NCI-H2227 treated with DMSO at 0.1 percent for 48 hours (cell line): ENCODE measurements at places on chromosomes 11 and 22.

- DNase-seq, result no peak
Measured at GRCh38 chr22:17613280-17613679, 15.3 kb downstream of the ATP6V1E1 start.

GRCh38 chr11:12958986-12959385 lies 50.1 kb upstream of the RASSF10 start:
- no peak for DNase-seq

- no peak for DNase-seq
Measured at GRCh38 chr11:44574610-44575287, 9.3 kb downstream of the CD82 start.

- peak; percentile 40 for DNase-seq
Measured at GRCh38 chr11:396511-396947, 2.5 kb downstream of the PKP3 start.

- DNase-seq, result no peak
Measured at GRCh38 chr11:97202613-97203292, 812.9 kb downstream of the JRKL start.

DNA sequence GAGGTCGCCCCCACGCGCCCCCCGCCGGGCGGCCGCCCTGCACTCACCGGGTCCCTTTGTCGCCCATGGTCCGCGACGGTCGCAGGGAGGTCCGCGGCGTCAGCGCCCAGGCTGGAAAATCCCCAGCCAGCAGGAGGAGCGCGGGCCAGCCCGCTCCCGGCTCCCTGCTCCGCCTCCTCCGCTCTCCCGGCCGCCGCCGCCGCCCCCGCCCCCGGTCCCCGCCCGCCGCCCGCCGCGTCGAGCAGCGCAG lies at the start of gene ARRB1:
Gene ARRB1 (minus strand): TSS at position 121 of the 250 bp plus-strand sequence. CDS start 54 bp downstream, at position 67.
- DNase-seq, result no peak

GRCh38 chr11:95469258-95469657 lies 238.3 kb upstream of the SESN3 start:
- no peak for DNase-seq

DNA sequence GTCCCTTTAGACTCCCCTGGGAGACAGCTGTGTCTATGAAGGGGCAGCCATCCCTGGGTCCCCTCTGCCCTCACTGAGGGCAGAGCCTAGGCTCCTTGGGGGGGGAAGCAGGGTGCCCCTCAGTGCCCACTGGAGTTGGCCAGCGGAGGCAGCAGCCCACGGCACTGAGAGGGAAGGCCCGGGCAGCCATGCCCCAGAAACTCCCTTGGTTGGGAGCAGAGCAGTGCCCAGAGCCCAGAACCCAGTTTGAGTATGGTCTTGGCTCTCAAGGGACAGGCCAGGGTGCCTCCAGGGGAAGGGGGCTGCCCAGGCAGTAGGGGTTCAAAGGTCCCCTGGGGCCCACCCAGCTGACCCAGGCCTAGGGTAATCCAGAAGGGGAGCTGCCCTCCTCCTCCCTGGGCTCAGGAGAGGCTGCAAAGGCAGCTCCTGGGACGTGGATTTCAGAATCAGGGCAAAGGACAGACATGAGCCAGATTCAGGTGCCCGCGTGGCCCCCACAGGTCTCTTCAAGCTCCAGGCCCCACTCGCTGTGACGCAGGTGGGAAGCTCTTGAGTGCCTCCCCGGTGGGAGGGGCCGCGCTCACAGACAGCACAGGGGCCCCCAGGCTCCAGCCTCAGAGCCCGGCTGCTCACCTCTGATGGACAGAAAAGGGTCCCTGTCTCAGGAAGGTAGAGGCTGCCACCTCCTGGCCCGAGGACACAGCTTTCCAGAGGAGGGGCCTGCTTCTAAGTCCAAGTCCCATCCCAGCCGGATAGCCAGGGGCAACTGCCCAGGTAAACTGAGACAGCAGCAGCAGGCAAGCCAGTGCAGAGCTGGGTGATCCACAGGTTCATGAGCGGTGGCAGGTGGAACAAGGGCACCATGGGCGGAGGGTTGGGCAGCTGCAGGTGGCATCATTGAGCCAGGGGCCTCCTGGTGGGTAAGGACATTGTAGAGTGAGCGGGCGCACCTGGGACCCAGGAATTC lies 2.6 kb downstream of the C11orf21 start:
- DNase-seq, result no peak

GRCh38 chr22:32473388-32473952 lies 1.1 kb upstream of the FBXO7 start:
- DNase-seq, result peak; percentile 36

- no peak for DNase-seq
Measured at GRCh38 chr11:6405846-6406245, 13.0 kb downstream of the APBB1 start.

- no peak for DNase-seq
Measured at GRCh38 chr22:28430466-28431025, 249.1 kb downstream of the TTC28 start.

DNA sequence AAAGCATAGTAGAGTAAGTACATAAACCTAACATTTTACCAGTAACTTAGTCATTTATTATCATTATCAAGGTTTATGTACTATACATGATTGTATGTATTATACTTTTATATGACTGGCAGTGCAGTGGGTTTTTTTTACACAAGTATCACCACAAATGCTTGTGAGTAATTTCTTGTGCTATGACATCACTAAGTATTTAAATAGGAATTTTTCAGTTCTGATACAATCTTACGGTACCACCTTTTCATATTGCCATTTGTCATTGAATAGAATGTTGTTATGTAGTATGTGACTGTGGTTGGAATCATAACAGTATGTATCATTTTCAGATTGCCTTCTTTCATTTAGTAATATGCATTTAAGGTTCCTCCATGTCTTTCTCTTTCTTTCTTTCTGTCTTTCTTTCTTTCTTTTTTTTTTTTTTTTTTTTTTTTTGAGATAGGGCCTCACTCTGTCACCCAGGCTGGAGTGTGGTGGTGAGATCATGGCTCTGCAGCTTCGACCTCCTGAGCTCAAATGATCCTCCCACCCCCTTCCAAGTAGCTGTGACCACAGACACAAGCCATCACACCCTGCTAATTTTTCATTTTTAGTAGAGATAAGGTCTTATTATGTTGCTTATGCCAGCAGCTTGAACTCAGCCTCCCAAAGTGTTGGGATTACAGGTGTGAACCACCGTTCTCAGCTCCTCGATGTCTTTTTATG lies 18.6 kb downstream of the ATM start:
- no peak for DNase-seq

- DNase-seq, result no peak
Measured at GRCh38 chr11:43879789-43880639, 617 bp upstream of the ALKBH3 start.

DNA sequence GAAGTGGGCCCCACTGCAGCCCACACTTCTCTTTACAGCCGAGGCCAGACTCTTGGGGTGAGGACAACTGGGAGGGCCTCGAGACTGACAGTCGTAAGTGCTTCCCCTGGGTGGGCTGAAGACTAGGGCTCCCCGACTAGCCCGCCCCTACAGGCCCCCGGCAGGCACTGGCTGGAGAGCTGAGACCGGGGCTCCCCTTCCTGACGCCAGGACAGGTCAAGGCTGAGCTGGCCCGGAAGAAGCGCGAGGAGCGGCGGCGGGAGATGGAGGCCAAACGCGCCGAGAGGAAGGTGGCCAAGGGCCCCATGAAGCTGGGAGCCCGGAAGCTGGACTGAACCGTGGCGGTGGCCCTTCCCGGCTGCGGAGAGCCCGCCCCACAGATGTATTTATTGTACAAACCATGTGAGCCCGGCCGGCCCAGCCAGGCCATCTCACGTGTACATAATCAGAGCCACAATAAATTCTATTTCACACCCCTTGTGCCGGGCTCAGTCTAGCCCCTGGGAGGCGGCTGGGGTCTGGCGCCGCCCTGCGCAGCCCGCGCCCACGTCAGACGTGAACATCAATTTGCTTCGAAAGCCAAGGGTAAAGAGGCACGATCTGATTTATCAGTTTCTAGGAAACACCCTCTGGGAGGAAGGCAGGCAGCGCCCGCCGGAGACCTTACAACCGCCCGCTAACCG lies 13.5 kb downstream of the SCYL1 start:
- no peak for DNase-seq

DNA sequence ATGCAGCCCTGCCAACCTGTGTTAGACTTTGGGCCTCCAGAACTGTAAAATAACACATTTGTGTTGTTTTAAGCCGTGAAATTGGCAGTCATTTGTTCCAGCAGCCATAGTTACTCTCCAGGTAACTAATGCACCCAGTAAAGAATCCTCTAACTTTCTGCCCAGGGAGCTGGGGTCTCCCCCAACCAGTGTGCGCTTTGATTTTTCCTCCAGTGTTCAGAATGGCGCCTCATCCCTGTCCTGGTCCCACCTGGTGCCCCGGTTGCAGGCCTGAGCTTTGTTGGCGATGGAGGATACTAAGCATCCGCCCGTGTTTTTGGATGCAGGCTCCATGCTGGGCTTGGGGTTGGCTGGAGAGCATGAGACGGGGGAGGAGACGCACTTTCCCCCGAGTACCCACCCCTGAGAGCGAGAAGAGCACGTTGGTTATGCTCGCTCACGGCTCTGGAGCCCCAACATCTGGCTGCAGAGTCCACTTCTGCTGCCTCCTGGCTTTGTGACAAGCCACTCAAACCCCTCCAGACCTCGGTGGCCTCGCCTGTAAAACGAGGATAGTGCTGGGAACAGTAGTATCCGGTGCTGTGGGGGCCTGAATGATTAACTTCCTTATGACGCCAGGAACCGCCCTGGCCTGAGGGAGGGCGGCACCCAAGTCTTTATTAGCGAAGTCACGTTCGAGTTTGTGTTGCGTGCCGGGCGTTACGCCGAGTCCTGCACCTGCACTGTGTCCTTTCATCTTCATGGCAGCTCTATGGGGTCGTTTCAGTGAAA lies 25.8 kb downstream of the MRGPRD start:
- DNase-seq, result no peak

DNA sequence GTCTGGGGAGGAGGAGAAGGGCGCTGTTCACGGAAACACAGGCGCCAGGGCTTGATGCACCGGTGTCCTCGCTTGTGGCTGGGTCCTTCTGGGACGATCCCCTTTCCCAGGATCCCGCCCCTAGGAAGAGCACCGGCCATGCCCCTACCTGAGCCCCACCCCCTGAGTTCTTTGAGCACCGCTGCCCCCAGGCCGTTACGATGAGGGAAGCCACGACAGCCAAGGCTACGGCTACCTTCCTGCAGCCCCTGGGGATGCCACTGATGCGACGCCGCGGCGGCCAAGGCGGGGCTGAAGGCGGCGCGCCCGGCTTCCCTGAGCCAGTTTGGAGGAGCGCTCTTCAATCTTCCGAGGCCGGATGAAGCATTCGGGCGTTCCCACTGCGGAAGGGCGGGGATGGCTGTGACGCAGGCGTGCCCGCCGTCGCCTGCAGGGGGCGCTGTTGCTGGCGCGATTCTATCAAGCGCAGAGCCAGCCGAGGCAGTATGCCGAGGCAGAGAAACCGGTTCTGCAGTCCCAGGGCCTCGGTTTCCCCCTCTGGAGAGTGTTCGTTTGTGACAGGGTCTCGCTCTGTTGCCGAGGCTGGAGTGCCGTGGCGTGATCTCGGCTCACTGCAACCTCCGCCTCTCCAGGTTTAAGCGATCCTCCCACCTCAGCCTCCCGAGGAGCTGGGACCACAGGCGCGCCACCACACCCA lies 9.7 kb upstream of the NEFH start:
- DNase-seq, result no peak

- DNase-seq, result peak; percentile 8
Measured at GRCh38 chr11:77602381-77603088, 12.8 kb downstream of the AQP11 start.

DNA sequence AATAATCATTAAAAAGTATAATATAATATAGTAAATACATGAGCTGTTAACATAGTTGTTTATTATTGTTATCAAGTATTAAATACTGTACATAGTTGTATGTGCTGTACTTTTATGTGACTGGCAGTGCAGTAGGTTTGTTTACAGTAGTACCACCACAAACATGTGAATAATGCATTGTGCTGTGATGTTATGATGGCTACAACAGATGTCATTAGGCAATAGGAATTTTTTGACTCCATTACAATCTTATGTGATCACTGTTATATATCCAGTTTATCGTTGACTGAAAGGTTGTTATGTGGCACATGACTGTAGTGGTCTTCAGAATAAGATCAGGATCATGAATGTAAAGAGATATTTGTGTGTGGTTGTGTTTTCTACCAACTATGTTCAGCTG lies 577.8 kb downstream of the JRKL start:
- no peak for DNase-seq

DNA sequence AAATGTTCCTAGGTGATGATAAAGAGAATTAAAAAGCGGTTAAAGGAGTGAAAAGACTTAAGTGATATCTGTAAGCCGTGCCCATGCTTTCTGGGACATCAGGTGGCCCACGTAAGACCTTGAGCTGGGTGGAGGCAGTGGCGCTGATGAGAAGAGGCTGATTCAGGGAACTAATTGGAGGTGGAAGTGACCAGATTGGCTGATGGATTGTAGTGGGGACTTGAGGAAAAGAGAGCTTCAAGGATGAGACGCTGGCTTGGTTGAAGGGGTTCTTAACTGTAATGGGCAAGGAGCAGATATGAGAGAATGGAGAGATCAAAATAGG lies 69.1 kb upstream of the EP300 start:
- DNase-seq, result no peak

DNA sequence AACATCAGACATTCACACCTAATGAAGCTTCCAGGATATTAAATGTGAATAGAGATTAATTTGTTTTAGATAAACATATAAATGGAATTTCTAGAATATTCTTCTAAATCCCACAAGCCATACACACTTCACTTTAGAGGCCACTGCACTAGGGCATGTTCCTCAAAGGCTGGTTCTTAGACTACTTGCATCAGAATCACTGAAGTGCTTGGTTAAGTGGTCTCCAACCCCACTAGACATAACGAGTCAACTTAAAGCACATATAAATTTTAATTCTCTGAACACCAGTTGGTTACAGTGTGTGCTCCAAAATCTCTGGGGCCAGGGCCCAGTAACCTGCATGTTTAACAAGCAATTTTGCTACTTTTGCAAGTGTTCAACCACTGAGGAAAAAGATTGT lies 7.9 kb upstream of the ALKBH8 start:
- DNase-seq, result no peak

GRCh38 chr22:36781656-36782627 lies 6.0 kb upstream of the IFT27 start:
- peak; percentile 26 for DNase-seq
